ENCODE measurements at places on chromosomes 2 and 18.
A peak's percentile ranks its signal among the peaks of the same experiment; 100 is the strongest.

DNA sequence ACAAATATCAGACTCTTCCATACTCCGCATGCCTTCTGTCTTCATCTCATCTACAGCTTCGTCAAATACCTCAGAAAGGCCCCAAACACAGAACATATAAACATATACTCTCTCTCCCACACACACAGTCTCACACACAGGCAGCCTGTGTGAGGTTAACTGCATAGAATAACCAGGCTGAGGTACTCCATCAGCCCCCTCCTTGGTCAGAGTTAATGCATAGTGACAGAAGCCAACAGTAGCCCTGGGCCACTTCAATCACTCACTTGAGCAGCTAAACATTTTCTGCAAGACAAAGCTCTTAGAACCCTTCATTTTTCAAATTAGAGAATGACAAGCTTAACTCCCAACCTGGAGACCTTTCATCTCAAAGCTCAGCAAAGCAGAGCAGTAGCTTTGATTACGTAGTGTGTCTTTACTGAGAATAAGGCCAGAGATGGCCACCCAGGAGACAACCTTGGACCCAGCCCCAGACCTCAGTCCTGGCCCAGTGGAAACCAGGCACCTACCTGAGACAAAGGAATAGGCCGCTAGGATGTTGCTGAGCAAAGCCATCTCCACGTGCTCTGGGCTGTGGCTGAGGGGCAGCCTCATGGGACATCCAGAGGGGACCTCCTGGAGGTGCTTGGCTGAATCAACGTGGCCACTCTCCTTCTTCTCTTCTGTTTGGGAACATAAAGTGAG is 43.0 kb downstream of the EVA1A start:
- DNase-seq, result no peak

DNA sequence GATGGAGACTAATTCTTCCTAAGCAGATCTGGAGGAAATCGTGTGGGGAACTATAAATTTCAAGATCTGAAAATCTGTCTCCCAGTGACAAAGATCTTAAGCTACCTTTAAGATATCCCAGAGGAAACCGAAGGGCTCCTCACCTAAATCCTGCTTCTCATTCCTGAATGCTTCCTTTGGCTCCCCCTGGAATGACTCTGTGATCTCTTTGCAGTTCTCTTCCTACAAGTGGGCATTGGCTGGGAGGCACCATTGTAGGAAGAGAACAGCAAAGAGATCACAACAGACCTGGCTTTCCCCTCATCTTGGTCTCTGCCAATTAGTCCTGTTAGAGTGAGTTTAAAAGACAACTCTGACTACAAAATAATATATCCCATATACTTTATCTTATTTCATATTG is 70.0 kb upstream of the KCNH7 start:
- DNase-seq, result no peak

- DNase-seq, result no peak
Observed at GRCh38 chr2:25991965-25992364, 9.7 kb upstream of the KIF3C start.

GRCh38 chr2:3606370-3607201 is 11.7 kb downstream of the COLEC11 start:
- no peak for DNase-seq

GRCh38 chr18:35430721-35431373 is 53.7 kb upstream of the ZNF396 start:
- DNase-seq, result no peak

DNA sequence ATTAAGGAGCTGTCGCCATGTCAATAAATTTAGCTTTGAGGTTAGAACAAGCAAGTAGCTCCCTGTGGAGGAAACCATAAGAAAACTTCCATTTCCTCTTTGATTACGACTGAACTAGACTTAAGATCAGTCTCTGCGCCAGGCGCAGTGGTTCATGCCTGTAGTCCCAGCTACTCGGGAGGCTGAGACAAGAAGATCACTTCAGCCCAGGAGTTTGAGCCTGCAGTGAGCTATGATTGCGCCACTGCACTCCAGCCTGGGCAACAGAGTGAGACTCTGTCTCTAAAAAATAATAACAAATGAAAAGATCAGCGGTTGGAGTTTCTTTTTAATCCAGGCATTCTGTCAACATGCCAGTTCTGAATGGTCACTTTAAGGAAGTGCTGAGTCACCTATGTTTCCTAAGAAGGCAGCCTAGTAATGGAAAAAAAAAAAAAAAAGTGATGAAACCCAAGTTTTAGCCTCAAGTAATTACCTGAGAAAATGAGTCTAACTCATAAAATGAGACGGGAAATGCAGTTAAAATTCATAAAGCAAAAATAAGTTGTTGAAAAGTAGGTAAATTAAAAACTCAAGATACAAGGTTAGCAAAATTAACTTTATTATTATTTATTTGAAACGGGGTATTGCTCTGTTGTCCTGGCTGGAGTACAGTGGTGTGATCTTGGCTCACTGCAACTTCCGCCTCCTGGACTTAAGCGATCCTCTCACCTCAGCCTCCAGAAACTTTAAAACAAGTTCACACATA is 10.2 kb downstream of the C18orf32 start:
- DNase-seq, result no peak

GRCh38 chr2:168804214-168804613 is 1.8 kb downstream of the NOSTRIN start:
- no peak for DNase-seq

DNA sequence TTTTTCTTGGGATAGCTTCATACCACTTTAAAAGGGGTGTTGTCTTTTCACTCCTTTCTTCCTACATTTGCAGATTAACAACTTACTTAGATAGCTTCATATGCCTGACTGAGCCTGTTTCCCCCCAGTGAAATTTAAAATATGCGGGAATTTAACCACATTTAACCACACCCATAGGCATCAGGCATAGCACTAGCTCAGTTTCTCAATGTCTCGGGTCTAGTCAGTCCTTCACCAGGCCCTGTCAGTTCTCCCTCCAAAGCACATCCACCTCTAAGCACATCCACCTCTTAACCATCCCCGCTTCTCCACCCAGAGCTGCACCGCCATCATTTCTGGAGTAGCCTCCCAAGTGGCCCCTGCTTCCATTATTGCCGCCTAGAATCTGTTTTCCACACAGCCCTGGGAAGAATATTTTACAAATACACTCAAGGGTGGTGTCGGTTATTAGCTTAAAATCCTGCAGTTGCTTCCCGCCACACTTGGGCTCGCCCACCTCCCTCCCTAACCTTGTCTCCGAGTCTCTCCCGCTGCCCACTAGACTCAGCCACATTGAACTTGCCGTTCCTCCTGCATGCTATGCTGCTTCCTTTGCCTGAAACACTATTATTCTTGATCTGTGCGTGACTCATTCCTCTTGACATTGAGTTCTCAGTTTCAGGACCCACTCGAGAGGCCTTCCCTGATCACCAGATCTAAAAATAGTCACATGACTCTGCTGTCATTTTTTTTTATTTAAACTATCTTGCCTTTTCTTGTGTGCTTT is 68.3 kb downstream of the SPTBN1 start:
- peak; percentile 14 for DNase-seq
